Ecto neural progenitor cell (in vitro differentiated cells): ENCODE measurements at places on chromosomes 6 and 20.

DNA sequence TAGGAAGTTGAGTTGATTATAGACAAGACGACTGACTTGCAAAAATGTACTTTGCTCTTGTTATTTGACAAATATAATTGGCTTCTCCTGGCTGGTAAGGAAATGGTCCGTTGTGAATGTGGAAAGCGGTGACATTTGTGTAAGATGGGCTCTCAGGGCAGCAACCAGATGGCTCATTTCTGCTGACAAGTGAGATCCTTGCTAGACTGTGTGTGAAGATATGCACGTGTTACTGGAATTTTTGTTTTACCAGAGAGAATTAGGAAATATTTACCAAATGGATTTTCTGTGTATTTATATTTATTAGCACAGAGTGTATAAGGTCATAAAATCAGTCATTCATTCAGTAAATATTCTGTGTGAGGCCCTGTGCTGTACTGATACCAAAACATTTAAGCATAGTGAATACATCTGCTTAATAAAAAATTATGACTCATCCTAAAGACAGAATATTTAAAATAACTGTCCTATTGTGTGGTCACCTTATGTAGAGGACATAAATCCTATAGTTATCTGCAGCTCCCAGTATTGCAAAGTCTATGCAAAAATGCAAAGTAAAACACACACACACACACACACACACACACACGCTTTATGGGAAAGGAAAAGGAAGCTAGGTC is 109.9 kb upstream of the ASF1A start:
- no peak for DNase-seq

GRCh38 chr6:135182071-135183001 is 1.2 kb downstream of the MYB start:
- peak; percentile 62 for DNase-seq

DNA sequence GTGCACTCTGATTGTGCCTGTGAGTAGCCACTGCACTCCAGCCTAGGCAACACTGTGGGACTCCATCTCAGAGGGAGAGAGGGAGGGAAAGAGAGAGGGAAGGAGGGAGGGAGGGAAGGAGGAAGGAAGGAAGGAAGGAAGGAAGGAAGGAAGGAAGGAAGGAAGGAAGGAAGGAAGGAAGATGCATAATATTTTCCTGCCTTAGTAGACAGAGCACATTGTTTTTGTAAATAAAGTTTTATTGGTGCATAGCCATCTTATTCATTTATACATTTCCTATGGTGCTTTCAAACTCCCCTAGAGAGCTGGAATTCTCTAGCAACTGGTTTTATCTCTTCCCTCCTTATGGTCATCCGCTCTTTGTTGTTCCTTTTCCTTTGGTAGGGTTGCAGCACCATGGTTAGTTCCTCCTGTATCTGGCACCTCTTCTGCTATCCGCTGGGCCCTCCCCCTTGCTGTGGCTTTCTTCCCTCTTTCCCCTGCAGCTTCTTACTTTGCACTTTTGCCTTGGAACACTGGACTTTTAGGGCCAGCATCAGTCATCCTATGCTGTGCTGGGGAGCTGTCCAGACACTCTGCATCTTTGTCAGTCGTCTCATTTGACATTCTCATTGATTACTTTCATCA is 20.2 kb downstream of the GPR6 start:
- no peak for DNase-seq

GRCh38 chr6:129359811-129360681 is 349.9 kb downstream of the ARHGAP18 start:
- no peak for DNase-seq

- no peak for DNase-seq
Observed at GRCh38 chr20:22720206-22720605, 135.8 kb upstream of the FOXA2 start.
